Stimulated activated CD4-positive, alpha-beta T cell treated with anti-CD3 and anti-CD28 coated beads, Interleukin-4, amount 100 ng/mL, for 1 hour (primary cell): ENCODE measurements at places on chromosomes 3 and 15.

- DNase-seq: no peak
Observed at GRCh38 chr3:73210759-73211158, 149.3 kb downstream of the EBLN2 start.

DNA sequence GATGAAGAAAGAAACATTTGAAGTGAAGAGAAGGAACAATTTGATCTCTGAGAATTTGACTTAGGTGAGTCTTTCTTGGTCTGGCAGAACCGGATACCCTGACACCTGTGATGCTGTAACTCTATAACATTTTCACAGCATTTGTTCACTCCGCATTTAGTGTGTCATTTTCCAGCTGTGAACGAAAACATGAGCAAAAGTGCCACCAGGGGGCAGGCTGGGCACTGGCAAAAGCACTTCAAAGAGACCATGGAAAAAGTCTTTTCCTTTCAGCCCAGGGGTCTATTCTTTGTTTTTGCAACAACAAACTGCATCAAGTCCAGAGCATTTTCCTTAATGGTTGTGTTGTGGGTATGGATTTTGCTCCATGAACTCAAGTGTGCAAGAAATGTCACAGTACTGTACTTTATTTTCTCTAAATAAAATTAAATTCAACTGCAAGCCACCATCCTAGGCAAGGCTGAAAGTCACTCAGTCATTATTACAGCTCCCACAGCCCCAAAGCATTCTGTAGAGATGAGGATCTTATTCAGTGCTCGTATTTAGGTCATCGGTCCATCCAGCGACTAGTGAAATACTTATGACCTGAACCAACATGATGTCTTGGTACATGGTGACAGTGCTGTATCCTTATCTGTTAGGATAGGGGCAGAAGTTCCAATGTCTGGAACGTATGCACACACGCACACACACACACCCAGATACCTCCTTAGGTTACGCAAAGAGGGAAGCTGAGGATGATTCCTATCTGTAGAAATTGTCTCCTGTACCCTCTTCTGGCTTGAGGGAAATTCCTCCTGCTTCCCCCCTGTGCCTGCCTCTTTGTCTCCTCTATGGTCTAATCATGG lies 125.5 kb downstream of the GADL1 start:
- DNase-seq: peak; percentile 75

DNA sequence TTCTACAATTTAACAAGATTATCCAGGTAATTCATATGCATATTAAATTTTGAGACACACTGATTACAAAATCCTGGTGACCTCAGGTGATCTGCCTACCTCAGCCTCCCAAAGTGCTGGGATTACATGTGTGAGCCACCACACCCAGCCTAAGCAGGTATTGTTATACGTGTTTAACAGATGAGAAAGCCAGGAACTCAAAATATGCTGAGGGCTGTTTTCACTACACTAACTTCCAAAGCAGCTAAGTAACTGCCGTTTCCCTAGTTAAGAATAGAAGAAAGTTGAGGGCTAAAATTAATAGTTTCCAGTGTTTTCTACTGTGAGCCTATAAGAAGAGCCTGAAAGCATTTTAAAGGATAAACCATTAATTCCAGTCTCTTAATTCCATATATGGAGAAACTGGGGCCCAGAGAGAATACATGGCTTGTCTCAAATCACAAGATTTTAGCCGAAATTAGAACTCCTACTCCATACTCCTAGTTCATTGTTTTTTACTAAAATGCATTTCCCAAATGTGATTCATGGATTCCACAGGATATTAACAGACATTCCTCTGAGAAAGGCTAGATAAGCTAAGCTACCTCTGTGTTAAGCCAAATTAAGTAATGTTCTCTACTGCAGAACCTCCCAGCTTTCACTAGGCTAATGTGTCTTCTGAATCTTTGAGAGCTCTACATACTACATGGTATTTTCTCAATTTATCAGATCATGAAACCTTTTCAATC lies 17.0 kb upstream of the AVEN start:
- DNase-seq: no peak

DNA sequence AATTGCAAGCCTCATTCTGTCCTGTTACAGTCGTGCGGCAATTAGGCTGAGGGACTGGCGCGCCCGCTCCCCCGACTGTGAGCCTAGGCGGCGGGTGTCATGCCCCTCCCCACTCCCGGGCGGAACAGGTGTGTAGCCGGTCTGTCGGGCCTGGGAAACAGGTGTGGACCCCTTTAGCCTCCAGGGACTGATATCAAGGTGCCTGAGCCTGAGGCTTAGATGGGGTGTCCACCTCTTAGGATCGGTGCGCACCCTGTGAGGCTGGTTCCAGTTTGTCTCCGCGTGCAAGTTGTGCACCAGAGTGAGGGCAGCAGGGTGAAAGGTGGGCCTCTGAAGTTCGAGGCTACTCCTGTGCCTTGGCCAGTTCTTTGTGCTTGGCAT lies 686 bp downstream of the VPS8 start:
- peak; percentile 30 for DNase-seq

DNA sequence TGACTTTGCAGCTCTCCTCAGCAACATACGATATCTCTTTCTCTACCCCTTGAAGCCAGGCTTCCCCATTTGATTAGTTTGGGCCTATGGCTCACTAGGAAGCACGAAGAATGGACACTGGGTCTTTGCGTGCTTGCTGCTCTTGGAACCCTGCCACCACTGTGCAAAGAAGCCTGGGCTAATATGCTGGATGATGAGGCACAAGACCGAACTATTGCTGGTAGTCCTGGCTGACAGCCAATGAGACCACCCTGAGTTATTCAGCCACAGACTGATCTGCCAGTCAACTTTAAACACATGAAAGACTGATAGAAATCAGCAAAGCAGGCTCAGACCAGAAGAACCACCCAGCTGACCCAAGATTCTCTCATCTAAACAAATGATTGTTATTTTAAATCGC lies 250.3 kb downstream of the CBLB start:
- no peak for DNase-seq

- DNase-seq: no peak
Observed at GRCh38 chr3:194617827-194618226, 15.4 kb downstream of the TMEM44 start.

GRCh38 chr3:139794469-139795265 lies 116.9 kb upstream of the NMNAT3 start:
- DNase-seq: no peak

GRCh38 chr3:126431103-126431534 lies 36.4 kb downstream of the CFAP100 start:
- DNase-seq: no peak

GRCh38 chr3:18531662-18532061 lies 106.5 kb upstream of the SATB1 start:
- DNase-seq: no peak

GRCh38 chr3:19931180-19931692 lies 2.8 kb downstream of the EFHB start:
- no peak for DNase-seq

GRCh38 chr3:48433472-48434118 lies 3.7 kb upstream of the PLXNB1 start:
- DNase-seq: no peak

- no peak for DNase-seq
Observed at GRCh38 chr15:75718328-75718727, 5.7 kb upstream of the CSPG4 start.

DNA sequence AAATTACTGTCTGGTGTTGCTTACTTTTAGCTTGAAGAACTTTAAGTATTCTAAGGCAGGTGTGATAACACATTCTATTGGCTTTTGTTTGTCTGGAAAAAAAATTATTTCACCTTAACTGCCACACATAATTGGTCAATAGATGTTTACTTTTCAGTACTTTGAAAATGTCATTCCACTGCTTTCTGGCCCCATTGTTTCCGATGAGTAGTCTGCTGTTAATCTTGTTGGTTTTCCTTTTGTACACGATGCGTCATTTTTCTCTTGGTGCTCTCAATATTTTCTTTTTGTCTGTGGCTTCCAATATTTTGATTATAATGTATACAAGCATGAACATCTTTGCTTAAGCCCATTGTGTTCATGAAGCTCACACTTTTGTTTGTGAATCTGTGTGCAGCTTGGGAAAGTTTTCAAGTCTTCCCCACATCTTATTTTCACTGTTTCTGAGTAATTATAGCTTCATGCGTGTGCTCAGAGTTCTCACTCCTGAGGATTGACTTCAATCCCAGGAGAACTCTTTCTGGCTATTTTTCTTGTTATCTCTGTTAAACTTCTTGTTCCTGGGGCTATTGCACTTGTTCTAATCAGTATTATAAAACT lies 664.7 kb downstream of the IGSF11 start:
- no peak for DNase-seq

DNA sequence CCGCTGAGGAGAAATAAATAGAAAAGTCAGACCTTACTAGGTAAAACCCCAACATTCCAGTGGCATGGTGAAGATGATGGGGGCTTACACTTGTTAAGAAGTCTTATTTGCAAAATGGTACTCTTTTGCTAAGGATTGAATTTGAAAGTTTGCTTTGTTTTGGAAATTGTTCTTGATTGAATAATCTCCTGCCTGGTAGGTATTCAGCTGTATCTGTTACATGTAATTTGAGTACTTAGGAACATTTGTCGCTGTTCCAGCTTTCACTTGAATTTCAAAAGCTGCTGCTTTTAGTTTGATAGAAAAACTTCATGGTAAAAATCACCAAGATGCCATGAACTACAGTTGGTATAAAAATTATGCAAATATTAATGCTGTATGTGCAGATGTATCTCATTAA lies 44.6 kb downstream of the TFG start:
- no peak for DNase-seq

DNA sequence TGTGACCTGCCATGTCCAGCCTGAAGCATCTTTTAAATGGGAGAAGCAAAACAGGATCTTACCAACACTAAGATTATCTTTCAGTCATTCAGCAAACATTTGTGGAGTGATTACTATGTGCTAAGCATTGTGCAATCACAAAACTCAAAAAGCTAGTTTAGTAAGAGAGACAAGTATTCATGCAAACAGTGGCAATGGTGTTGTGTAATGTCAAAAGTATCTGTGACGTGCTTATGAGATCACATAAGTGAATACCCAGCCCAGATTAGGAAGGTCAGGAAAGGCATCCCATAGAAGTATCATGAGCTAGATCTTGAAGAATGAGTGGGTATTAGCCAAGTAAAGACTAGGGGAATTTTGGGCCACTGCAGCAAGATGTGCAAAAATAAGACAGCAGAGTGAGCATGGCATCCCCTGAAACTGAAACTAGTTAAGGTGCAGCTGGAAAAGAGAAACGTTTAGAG lies 32.1 kb downstream of the SEC62 start:
- DNase-seq: no peak

DNA sequence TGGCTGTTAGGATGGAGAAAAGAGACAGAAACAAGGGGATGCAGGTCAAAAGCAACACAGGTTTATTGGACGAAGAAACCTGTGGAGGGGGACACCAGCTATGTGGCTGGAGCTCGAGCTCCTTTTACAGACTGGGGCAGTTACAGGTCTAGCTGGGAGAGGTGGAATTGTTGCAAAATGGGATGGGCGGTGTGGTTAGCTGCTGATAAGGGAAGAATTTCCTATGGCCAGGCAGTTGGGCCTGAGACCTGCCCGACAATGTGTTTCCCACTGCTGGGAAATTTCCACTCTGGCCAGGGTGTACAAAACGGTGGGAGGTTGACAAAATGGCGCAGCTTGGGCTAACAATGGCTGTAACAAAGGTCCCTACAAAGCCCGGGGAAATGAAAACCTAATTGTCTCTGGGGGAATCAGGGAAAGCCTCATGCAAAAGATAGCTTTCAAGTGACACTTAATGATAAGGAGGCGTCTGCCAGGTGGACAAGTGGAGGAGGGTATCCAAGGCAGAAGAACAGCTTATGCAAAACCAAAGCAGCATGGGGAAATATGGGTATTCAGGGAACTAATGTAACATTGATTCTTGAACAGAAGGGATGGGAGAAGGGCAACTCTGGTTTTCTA lies 137.4 kb upstream of the SGO1 start:
- DNase-seq: no peak
